ENCODE measurements at places on chromosomes 3 and 15. TPM values are rescaled to one million over a fixed set of nuclear protein-coding genes. Genes with fewer than 3 reads are reported as not detected.

GRCh38 chr3:43676441-43676840, 14.3 kb upstream of the ABHD5 start:
- DNase-seq = no peak

DNA sequence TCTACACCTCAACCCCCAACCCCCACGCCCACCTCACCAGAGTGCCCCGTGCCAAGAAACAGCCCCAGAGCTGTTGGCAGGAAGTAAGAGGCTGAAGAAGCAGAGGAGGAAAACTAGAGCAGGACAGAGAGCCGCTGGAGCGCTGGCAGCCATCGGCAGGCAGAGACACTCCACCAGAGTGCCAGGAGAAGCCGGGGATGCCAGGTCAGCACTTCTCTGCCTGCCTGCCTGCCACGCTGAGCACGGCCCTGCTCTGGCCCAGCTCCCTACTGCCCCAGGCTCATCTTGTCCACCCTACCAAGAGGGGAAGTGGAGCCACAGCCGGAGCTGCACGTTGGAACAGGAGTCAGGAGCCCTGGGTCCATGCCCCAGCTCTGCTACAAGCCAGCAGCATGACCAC, 29.7 kb downstream of the CACNA2D2 start:
- peak; percentile 74 for DNase-seq

- no peak for DNase-seq
Observed at GRCh38 chr15:52124270-52124880, 11.8 kb upstream of the BCL2L10 start.

The GOLGA6B gene
- total RNA-seq = not detected

GRCh38 chr3:172524611-172525010, 1.4 kb upstream of the TNFSF10 start:
- no peak for DNase-seq

GRCh38 chr15:38225381-38225780, 27.3 kb upstream of the SPRED1 start:
- DNase-seq = no peak

DNA sequence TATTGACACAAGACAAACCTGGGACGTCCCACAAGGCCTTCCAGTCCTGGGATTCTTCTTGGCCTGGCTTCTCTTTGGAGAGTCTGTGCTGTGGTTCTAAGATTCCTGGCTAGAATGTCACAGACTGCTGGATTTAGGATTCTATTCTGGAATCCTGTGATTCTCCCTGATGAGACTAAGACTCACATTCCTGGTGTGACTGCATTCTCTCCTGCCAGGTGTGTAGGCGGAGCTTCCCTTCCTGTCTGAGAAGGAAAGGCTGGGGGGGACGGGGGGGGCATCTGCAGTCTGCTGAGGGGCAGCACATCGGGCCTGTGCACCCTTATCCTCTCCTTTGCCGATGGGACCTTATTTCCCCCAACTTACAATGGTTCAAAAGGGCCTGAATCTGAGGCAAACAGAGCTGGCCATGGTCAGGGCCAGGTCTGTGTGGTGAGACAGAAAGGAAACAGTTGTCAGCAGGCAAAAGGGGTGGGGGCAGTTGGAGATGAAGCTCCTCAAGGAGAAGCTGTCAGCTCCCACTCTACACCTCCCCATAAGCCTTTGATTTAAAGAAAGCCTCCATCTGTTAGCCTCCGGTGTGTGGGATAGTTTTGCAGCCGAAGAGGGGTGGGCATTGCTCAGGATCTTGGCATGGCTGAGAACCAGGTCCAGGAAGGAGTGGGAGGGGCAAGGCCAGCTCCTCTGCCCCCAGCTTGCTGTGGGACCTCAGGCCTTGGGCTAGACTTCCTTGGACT, 30.9 kb downstream of the VIPR1 start:
- no peak for DNase-seq

The TRIM42 gene
- total RNA-seq = not detected

DNA sequence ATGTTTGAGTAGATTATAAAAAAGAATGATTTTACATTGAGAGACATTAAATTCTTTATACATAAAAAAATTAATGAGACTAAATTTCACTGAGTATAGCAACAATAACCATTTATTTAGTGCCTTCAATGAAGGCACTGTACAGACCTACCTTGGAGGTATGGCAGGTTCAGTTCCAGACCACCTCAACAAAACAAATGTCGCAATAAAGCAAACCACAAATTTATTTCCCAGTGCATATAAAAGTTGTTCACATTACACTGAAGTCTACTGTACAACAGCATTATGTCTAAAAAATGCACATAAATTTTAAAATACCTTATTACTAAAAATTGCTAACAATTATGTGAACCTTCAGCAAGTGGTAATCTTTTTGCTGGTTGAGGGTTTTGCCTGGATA, 58.8 kb downstream of the SLC24A1 start:
- DNase-seq = no peak

All from cerebellum (tissue), 4 donors.